RCC 7860 (cell line): ENCODE measurements at places on chromosomes 12 and 14.
A peak's percentile ranks its signal among the peaks of the same experiment; 100 is the strongest.

GRCh38 chr14:64706119-64706592 is 1.9 kb downstream of the PLEKHG3 start:
- DNase-seq, result no peak

- peak; percentile 98 for DNase-seq
These were observed 15.8 kb downstream of the CD9 start for GRCh38 chr12:6215932-6216494.

GRCh38 chr14:74608959-74609611 is 3.0 kb downstream of the LTBP2 start:
- DNase-seq, result peak; percentile 30

DNA sequence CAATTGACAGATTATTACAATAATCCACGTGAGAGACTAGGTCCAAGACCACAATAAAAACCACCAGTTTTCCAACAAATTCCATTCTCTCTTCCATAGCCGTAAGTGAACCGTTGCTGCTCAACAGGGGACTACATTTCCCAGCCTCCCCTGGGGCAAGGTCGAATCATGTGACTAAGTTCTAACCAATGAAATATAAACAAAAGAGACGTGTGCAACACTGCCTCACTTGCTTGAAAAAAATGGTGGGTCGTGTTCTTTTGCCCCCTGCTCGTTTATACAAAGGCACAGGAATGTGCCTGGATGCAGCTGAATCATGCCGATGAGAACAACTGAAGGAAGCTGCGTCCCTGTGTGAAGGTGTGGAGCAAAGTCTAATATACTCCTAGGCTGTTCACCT is 51.1 kb downstream of the HSPB8 start:
- DNase-seq, result no peak

GRCh38 chr12:2346416-2346815 is 293.6 kb downstream of the CACNA1C start:
- DNase-seq, result no peak

DNA sequence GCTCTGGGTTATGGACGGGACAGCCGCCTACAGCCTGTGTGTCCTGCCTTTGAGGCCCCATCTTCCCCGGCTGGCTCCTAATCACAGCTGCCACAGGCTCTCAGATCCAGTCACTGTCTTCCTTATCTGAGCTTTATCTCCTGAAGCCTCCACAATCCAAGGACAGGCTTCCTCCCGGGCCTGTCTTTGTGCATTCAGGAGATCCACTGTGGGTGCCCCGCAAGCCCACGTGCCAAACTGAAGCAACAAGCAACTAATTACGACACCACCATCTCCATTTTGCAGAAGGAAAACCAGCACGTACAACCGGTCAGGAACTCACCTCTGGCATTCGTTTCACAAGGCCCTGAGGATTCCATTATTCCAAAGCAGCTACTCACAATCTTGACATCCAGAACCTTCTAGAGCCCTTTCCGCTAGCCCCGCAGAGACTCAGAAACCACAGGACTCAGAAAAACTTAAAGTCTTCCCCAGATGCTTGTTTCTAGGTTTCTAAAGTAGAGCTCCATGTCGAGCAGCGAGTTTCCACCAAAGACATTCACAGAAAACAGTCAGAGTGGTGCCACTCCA is 14.0 kb downstream of the SYNE3 start:
- DNase-seq, result no peak

- DNase-seq, result no peak
These were observed 23.6 kb downstream of the IRF2BPL start for GRCh38 chr14:77004711-77005460.

DNA sequence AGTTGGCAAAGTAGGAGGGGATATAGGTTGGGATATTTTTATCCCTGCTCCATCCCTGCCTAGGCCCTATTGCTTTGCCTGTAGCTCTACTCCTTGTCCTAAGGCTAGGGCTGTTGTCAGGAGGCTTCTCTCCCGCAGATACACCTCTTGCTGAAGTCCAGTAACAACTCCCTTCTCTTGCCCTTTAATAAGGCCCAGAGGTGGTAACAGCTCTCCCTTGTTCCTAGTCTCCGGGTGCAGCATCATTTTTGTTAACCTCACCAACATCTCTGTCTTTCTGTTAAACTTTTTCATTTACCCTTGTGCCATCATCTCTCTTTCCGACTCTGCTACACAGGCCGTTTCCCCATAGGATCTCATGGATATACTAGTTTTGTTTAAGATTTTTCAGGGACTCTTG is 6.3 kb downstream of the ASCL1 start:
- DNase-seq, result no peak

DNA sequence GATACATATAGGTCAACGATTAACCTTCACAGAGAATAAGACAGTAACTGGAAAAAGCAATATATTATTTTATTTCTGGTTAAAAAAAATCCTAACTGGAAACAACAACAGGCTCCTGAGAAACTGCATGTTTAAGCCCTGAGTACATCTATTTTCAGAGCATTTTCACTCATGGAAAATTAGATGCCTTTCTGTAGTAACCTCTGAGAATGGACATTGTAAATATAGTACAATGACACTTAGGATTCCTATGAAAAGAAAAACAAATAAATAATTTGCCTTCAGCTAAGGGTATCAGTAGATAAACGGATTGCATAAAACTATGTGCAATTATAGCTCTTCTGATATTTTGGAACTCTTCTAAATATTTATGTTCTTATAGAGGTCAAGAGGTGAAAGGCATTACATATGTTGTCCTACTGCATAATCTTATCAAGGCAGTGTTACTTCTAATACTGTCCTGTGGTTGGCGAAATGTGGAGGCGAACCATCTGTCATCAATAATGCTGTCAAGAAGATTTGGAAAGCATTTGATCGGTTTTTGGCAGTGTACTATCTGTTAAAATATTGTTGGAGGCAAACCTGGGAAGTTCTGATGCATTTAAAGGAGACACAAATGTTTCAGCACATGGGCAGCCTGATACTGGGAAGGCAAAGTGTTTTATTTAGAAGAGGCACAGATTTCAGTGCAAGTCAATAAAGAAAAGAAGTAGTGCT is 381.8 kb downstream of the BTG1 start:
- DNase-seq, result no peak

DNA sequence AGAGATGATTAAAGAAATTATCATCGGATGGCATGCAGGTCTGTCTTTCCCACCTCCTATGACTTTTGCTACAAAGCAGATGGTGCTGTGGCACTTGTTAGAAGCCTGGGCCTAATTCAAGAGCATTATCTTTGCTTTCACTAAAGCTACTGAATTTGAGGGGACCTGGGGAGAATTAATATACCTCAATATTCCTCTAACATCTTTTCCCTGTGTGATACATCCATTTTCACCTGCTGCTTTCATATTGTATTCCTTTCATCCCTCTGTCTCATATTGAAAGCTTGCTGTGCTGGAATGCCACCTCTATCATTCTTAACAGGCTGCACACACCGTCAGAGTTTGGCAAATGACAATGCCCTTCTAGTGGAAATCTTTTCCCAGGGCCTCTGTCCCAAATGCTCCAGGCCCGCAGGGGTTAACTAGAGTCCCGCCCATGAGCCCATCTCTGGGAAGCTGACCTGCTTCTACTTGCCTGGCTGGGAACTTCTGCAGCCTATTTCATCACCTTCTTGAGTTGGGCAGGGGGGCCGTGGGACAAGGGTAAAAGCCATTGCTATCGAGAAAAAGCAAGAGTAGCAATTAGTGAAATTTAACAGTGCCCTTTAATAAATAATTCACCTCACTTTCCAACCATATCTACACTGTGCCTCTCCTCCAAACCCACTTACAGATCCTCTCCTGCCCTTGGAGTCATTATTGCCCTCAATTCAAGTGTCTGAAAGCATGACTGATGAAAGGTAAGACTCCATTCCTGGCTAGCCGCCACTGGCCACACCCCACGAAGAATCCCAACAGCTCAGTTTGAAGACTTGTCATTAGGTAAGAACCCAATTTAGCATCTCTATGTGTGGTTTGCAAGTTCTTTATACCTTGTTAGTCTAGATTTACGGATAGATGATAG is 126.7 kb upstream of the BTG1 start:
- DNase-seq, result no peak

GRCh38 chr12:125145196-125145595 is 80.0 kb downstream of the AACS start:
- no peak for DNase-seq

DNA sequence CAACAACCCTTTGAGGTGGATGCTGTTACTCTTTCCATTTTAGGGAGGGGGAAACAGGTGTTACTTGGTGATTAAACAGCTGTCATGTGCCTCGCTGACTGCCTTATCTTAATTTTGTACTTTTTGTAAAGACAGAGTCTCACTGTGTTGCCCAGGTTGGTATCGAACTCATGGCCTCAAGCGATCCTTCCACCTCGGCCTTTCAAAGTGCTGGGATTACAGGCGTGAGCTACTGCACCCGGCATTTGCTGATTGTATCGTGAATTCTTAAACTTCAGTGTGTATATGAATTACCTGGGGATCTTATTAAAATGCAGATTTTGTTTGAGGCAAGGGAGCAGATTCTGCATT is 659 bp downstream of the PSMD9 start:
- DNase-seq, result no peak

DNA sequence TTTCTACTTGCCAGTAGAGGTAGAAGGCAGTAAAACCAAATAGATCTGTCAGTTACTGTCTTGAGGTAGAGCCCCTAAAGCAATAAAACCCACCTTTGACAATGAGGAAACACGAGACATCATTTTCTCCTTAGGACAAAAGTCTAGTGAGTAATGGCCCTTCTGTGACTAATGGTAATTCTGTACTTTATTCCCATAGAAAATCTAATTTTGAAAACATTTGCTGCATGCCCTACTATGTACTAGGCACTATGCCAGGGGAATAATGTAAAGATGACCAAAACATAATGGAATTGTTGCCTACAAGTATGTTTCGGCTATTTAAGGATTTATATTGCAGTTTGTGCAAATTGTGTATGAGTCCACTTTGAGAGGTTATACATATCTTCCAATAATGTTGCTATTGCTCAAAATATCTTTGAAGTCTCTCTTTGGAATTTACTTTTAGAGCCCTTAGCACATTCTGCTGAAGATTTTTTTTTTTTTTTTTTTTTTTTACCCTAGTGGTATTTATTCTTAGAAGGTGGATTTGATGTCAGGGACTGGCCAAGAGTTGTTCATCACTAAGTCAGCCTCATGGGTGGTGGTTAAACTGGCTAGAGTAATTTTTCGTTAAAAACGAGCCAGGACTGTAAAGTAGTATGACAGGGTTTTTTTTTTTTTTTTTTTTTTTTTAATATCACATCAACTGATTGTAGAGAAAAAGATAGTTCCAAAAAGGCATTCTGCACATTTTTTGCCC is 109.7 kb downstream of the CRADD start:
- peak; percentile 26 for DNase-seq

DNA sequence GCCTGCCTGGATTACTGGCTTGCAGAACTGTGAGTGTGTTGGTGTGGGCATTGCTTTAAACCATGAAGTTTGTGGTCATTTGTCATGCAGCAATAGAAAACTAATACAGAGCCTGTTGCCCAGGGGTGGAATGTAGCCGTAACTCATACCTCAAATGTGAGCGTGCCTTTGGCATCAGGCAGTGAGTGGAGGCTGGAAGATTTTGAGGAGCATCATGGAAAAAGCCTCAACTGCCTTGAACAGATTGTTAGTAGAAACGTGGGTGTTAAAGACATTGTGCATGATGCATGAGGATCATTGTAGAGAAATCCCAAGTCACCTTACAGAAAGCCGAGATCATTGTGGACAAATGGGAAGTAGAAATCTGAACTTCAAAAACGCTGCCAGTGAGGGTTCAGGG is 580.5 kb downstream of the AACS start:
- no peak for DNase-seq

DNA sequence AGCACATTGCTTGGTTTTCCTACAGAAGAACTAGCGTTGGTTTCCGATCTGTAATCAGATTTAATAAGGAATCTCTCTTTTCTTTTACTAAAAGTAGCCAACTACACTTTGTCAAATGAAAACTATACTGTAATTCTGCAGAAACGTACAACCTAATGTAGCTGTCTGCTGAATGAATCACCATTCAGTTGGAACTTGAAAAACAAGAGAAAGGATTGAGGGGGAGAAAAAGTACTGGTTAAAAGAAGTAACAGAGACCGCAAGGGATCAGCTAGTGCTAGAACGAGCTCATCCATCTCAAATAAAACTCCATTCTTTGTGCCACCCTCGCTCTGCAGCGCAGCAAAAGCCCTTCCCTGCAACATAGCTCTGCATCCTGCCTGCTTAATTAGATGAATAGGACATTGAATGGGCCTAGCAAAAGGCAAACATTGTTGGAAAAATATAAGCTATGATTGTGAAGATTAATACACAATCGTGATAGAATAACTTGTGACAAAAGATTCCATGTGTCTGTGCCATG is 2.6 kb downstream of the GARIN2 start:
- DNase-seq, result no peak

- DNase-seq, result no peak
These were observed 90.7 kb downstream of the SINHCAF start for GRCh38 chr12:31234955-31235867.

DNA sequence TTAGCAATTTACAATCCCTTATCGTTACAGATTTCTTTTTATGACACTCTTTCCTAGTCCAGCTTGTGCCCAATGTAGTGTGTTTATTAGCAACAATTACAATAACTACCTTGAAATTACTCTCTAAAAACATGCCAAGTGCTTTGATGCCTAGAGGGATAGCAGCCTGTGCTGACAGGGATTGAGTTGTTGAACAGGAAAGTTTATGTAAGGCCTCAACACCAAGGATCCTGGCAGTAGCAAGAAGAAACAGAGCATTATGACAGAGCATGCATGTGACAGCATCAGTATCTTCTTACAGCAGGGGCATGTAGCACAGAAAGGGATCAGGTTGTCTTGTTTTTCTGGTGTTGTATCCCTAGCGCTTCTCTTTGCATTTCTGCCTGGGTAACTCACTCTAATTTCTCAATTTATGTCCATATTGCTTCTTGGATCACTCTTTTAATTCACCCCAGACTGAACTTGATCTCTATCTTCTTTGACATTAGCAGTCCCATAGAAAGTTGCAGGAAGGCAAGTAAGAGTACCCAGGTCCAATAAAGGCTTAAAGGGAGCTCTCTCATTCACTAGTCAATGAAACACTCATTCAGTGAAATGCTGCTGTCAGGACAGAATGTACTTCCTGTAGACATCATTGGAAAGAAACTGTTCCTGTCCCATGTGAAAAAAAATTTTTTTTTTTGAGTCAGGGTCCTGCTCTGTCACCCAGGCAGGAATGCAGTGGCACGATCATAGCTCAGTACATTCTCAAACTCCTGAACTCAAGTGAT is 220.0 kb upstream of the GRIP1 start:
- no peak for DNase-seq

GRCh38 chr14:35281341-35281740 is 10.8 kb upstream of the PSMA6 start:
- DNase-seq, result no peak

GRCh38 chr14:69464829-69465228 is 19.7 kb upstream of the PLEKHD1 start:
- peak; percentile 88 for DNase-seq
